H7 (cell line): ENCODE measurements at places on chromosomes 7 and 10.

- no peak for DNase-seq
Measured at GRCh38 chr10:91514787-91515186, 104.6 kb downstream of the HECTD2 start.

DNA sequence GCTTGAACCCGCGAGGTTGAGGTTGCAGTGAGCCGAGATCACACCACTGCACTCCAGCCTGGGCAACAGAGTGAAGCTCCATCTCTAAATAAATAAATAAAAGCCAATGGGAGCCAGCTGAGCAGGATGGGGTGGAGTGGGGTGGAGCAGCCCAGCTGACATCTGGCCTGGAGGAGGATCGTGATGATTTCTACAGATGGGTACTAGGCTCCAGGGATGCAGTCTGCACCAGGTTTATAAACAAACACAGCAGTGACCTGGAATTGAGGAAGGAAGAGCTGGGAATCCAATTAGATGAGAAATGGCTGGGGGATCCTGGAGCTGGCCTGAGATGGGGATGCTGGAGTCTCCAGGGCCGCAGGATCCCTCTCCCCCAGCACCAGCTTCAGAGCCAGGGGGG is 7.3 kb upstream of the GRIFIN start:
- DNase-seq, result no peak

DNA sequence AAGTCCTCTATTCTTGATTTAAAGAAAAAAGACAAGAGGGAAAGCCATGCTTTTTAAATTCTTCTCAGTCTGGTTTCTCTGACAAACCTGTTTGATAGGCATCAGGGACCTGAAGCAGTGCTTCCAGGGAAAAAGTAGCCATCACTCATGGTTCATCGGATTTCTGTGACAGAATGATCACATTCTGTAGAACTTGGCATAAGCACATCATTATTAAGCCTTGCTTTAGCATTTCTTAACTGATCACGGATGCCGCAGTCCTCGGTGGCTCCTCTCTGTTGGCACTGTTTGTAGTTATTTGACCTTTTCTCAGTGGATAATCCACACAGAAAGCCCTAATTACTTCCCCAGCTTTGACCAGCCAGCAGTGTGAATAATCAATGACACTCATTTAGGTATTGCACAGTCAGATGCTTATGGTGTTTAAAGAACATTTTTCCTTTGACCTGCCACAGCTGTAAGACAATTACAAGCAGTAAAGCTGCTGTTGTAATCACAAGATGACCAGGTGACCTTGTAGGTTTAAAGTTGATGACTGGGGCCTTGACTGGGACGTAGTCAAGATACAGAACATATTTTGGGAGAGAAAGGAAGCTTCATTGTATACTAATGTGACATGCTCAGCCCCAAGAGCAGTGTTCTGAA is 64.4 kb upstream of the SKAP2 start:
- DNase-seq, result no peak

GRCh38 chr10:98323221-98324164 is 55.5 kb upstream of the LOXL4 start:
- no peak for DNase-seq

DNA sequence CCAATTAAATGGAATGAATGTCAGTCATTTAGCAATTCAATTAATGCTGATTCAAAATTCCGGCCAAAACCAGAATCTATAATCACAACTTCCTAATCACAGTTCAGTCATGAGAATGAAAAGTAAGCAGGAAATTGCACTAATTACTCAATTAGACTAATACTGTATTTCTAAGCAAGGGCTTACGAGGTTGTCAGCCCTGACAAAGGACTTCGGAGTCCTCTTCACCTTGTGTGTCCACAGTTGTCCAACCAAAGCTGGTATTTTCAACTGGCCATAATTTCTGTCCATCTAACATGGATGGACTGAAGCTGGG is 17.4 kb downstream of the CPA1 start:
- no peak for DNase-seq

- no peak for DNase-seq
Measured at GRCh38 chr10:61758433-61758832, 95.7 kb downstream of the CABCOCO1 start.

- peak; percentile 27 for DNase-seq
Measured at GRCh38 chr10:82377608-82378007, 502.6 kb downstream of the NRG3 start.

DNA sequence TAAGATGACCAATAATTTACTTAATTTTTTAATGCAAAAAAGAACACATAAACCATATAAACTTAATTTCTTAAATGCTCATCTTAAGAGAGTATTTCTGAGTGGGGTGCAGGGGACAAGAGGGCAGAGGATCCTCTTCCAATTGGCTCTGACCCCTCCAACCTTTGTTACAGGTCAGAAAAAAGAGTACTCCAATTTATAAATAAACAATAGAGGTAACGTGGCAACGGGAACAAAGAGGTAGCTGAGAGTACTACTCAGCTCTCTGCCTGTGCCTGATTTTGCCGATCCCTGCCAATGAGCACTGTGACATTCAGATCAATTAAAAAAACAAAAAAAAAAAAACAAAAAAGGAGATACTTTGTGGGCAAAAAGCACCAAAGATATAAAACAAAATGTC is 307.9 kb downstream of the PARD3 start:
- no peak for DNase-seq

DNA sequence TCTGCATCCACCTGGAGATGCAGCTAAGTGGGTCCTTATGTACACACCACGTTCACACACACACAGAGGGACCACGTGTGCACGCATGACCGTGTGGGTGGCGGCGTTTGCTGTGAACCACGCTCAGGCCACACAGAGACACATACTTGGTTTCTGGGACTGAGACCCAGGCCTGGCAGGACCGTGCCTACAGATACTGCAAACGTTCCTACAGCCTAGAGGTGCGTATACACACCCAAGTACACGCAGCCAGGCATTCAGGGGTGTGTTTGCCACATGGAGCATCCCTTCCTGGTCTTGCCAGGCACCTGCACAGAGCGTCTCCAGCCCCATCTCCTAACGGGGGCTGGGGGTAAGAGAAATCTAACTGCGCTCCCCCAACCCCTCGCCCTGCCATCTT is 49.0 kb upstream of the GTF2IRD1 start:
- DNase-seq, result no peak

DNA sequence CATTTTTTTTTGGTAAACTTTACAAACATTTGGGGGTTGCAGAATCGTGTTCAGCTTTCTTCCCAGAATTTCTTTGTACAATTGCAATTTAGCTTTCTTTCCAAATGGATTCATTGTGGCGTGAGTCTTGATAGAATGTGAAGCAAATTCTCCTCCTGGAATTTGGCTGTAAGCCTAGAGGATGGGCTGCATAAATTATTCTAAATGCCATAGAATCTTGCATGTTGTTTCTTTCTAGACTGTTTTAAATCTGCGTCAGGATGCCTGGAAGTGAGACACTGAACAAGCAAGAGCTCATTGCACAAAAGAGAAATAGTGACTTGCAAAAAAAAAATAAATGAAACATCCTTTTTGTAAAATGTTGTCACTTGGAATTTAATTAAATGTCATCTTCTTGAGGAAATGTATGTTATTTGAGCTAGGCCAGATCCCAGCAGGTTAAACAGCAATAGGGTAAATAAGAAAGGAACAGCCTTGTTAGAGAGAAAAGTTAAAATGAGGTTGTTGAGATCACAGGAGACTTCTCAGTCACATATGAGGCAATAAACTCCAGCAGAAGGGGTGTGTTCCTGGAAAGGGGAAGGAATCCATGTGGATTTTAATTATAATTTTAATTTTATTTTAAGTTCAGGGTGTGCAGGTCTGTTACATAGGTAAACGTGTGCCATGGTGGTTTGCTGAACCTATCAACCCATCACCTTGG is 483.0 kb downstream of the PLXDC2 start:
- no peak for DNase-seq

- no peak for DNase-seq
Measured at GRCh38 chr7:105060437-105060836, 46.4 kb downstream of the KMT2E start.

DNA sequence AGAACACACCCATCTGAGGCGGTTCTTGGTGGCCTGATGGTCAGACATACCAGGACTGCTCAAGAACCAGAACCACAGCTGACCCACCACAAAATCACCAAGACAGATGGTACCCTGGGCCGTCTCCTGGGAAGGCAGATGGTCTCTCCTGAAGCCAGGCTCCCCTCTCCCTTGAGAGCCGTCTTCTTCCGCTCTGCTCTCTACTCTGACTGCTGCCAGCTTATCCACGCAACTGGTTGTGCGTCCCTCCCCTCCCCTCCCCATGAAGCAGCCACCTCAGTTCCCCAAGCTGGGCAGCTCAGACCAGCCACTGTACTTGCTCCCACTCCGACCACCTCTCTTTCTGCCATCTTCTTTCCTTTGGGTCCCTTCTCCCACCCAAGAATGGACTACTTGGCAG is 14.0 kb downstream of the PDIA4 start:
- peak; percentile 13 for DNase-seq

GRCh38 chr10:3054851-3055199 is 12.5 kb upstream of the PFKP start:
- DNase-seq, result peak; percentile 25

DNA sequence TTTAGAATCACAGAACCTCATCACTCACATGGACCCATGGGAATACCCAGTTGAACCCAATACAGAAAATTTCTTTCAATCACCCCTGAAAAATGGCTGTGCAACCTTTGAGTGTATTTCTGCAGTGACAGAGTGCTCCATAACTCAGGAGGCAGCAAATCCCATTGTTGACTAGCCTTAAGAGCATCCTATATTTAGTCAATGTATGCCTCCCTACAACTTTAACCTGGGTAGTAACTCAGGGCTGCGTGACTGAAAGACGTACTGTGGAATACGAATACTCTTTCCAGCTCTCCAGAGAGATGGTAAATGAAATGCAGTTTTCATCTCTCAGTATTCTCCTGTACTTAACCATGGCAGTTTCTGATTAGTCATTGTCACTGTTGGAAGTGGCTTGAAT is 573.0 kb upstream of the POM121L12 start:
- DNase-seq, result no peak

GRCh38 chr7:74289659-74290552 is 699 bp downstream of the CLIP2 start:
- peak; percentile 82 for DNase-seq

DNA sequence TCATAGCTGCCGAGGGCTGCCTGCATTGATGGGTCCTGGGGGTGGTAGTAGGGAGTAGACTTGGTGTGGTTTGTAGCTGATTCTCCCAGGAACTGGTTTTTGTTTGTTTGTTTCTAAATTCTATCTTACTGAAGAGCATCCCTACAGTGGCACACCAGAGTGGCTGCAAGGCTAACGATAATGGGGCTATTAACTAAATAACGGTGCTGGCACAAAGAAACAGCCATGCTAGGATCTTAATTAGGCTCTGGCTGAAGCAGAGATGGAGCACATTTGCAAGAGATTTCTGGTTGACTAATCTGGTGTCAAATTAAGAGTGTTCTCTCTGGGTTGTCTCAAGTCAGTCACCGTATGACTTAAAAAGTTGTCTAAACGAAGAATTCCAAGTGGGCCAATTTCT is 590.0 kb downstream of the NRG3 start:
- DNase-seq, result no peak

DNA sequence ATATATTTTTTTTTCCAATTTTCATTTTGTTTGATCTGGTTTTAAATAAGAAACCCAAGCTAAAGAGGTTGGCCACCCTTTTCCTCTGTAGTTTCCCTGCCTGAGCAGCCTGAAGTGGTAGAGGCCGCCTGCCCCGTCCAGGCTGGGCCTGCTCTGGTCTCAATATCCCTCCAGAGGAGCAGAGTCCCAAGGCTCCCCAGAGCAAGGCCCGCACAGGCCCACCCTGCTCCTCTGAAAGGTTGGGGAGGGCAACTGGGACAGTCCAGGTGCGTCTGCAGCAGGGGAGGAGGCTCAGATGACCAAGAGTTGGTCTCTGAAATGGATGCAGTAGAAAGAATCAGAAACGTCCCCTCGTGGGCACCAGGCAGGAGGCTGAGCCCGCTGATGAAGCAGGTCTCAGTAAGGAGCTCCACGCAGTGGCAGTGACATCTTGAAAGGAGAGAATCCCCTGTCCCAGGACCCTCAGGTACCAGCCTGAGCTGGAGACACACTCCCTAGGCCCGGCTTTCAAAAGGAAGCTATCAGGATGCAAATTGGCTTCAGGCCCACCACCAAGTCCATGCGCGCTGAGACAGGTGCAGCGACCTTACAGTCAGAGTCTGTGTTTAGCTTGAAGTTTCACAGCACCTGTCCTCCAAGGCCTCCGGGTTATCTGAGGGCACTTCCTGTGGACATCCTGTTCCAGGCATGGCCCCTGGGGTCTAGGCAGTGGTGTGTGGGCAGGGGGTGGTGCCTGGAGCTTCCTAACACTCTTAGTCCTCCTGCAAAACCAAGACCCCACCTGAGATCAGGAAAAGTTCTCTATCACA is 37.7 kb downstream of the EN2 start:
- peak; percentile 56 for DNase-seq

GRCh38 chr10:99276848-99277486 is 41.3 kb upstream of the HPSE2 start:
- peak; percentile 10 for DNase-seq

GRCh38 chr7:135672560-135673359 is 10.4 kb downstream of the STMP1 start:
- peak; percentile 63 for DNase-seq

- no peak for DNase-seq
Measured at GRCh38 chr7:25850216-25850615, 301.8 kb upstream of the NFE2L3 start.

- DNase-seq, result no peak
Measured at GRCh38 chr7:19378345-19378714, 233.1 kb upstream of the FERD3L start.

GRCh38 chr10:44807451-44807850 is 103.7 kb upstream of the TMEM72 start:
- no peak for DNase-seq

DNA sequence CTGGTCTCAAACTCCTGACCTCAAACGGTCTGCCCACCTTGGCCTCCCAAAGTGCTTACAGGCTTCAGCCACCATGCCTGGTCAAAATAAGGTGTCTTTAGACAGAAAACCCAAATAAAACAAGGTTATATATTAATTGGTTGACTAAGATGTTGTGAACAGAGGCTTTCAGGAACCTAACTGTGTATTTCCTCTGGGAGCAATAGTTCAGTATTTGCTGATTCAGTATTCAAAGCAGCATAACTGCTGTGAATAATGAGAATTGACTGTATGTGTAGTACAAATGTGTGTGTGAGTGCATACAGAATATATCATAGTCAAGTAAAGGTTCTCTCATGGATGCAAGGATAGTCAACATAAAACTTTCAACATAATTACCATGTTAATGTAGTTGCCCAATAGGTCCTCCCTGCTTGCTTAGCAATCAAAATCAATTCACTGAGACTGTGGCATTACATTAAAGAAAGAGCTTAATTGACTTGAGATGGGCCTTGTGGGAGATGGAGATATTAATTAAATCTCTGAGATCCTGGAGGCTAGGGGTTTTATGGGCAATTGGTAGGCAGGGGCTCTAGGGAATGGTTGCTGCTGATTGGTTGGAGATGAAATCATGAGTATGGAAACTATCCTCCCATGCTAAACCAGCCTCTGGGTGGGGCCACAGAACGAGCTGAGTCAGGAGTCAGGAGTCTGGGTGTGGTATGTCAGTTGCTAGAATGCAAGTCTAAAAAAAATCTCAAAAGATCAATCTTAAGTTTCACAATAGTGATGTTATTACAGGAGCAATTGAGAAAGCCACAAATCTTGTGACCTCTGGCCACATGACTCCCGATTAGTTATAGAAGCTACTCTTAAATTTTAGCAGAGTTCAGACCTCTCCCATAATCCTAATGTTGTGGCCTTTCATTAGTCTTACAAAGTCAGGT is 162.7 kb downstream of the AKR1D1 start:
- DNase-seq, result no peak
